ENCODE measurements at places on chromosomes 7 and 10.

DNA sequence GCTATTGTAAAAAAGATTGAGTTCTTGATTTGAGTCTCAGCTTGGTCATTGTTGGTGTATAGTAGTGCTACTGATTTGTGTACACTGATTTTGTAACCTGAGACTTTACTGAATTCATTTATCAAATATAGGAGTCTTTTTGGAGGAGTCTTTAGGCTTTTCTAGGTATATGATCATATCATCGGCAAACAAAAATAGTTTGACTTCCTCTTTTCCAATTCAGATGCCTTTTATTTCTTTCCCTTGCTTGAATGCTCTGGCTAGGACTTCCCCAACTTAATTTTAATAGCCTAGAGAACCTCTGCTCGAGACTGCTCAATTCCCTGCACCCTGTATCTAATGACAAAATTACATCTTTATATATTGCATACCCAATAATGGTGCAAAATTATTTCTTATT is 154.4 kb downstream of the CCDC7 start:
- DNase-seq = no peak

DNA sequence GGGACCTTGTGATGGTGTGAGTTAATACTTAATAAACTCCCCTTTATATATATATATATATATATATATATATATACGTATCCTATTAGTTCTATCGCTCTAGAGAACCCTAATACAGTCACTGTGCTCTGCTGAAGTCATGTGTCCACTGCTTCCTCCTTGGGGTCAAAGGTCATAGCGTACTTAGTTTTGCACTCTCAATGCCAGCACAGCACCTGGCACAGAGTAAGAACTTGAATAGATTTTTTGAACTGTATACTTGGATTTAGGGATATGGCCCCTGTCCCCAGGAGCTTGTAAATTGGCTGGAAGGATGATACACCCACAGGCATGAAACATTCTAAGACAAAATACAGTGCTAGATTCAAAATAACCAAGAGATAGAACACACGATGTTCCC is 58.9 kb upstream of the PLXNA4 start:
- DNase-seq = no peak

DNA sequence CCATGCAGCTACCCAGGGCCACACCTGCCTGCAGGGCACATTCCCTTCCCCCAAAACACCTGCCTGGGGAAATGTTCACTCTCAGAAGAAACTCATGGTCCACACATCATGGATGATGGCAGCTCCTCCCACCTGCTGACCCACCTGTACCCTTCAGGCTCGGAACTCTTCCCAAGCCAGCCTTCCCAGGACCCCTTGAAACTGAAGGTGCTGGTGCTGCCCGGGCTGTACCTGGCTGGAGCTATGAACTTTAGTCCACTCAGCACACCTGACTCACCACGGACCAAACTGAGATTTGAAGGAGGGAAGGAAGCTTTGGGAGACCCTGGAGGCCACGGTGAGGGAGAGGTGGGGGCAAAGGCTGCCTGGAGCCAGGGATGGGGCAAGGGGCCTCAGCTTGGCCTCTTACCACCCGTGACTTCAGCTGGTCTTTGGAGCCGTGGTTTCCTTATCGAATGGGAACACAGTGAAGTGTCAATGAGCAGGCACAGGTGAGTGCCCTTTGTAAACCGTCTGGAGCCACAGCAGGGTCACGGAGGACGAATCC is 30.1 kb upstream of the INPP5A start:
- no peak for DNase-seq

DNA sequence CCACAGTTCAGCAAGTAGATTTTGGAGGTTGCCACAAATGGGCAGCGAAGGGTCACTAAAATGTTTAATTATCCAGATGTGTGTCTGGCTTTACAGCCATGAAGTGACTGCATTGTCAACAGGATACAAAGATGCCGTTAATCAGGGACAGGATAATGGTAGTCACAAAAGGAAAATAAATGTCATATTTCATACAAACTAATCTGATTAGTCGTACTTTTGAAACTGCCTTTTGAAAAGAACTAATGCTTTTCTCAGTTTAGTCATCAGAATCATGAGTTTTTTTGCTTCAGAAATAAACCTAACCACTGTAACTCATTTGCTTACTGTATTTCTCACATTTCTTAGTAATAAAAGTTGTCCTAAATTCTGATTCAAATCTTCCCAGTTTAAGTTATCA is 22.2 kb upstream of the WNT16 start:
- no peak for DNase-seq

DNA sequence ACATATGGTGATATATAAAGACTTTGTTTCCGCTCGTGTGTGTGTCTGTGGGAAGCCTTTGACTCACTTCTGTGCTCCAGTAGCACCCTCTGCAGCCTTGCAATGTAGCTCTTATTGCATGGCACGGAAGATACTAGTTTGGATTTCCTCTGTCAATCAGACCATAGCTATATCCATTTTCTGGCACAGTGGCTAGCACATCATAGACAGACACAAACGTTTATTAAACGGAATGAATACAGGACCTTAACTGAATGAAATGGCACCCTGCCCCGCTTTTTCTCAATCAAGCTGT is 124.0 kb upstream of the PTPN20 start:
- no peak for DNase-seq

DNA sequence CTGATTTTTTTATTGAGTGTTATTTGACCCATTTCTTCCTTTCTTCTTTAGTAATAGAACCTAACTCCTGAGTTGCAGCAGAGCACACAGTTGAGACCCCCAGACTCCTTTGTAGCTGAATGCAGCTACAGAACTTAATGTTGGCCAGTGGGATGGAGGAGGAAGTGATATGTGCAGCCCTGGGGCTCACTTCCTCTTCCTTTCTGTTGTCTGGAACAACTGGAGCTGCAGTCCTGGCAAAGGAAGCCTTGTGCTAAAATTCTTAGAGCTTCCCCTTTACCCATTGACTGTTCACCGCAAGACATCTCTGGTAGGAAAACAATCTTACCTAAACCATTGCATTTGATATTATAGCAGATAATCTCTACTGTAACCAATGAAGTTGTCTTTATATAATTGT is 86.6 kb downstream of the ITGB8 start:
- DNase-seq = no peak

- peak; percentile 52 for DNase-seq
Measured at GRCh38 chr7:767580-767940, 40.5 kb upstream of the PRKAR1B start.

DNA sequence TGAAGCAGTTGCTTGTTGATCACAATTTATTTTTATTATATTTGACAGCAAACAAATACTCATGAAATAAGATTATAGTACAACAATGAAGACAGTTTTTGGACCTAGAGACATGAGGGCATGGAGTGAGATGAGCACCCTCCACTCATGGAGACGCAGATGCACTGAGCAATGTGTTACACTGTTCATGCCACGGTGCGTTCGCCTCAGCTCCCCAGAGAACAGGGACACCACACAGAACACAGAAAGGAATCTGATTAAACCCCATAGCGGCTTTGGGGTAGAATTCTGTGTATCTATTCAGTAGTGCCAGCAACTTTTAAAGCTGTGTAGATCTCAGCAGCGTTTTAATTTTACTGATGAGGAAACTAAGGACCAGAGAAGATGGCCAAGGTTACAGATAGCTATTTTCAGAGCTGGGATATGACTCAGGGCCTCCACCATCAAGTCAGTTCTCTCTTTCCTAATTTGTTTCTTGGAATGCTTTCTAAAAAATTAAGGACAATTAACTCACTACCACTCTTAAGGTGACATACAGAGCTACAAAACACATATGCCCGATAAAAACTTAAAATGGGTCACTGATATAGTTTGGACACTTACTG is 33.6 kb downstream of the FAM25A start:
- DNase-seq = no peak

GRCh38 chr10:9342885-9343570 is 1288.5 kb downstream of the GATA3 start:
- peak; percentile 33 for DNase-seq

GRCh38 chr10:378230-378929 is 243.1 kb downstream of the ZMYND11 start:
- no peak for DNase-seq

DNA sequence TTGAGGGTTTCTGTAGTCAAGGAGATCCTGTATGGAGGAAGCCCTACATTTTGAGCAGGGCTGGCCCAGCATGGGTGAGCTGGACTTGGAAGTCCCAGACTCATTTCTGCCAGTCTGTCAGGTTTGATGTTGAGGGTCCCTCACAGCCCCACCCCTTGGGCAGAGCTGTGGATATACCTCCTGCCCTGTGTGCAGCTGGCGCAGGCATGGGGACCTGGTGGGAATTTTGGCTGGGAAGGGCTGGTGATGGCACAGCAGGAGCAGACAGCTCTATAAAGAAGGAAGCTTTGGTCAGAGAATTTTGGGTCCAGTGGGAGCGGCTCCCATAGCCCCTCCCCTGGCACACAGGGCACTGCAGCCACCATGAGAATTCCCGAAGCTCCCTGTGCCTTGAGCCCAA is 482.6 kb downstream of the RPS24 start:
- no peak for DNase-seq

GRCh38 chr10:90245623-90246022 is 544.2 kb downstream of the KIF20B start:
- DNase-seq = no peak

- DNase-seq = no peak
Measured at GRCh38 chr10:35050568-35050967, 39.6 kb downstream of the CUL2 start.

- DNase-seq = no peak
Measured at GRCh38 chr7:141708351-141708750, at the start of gene WEE2. TSS of gene WEE2 (plus strand) at chr7:141708353. CDS start at chr7:141708759, 406 bp downstream.

- DNase-seq = no peak
Measured at GRCh38 chr7:770336-770735, 43.3 kb upstream of the PRKAR1B start.

GRCh38 chr7:121138262-121138933 is 149.9 kb downstream of the CPED1 start:
- DNase-seq = no peak

DNA sequence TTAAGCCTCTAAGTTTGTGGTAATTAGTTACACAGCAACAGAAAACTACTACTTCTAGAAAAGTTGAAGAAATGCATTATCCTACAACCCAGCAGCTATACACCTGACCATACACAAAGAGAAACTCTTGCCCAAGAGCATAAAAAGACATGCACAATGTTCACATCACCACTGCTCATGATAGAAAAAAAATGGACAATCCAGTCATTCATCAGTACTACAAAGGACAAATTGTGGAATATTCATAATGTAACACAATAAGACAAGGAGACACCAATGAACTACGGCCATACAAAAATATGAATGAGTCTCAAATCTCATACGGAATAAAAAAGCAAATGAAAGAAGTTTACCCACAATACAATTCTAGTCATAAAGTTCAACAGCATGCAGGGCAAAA is 87.4 kb downstream of the ZFAND4 start:
- DNase-seq = no peak

GRCh38 chr7:78073609-78074382 is 275.2 kb downstream of the PHTF2 start:
- no peak for DNase-seq

- no peak for DNase-seq
Measured at GRCh38 chr10:3763035-3763456, 22.0 kb downstream of the KLF6 start.

DNA sequence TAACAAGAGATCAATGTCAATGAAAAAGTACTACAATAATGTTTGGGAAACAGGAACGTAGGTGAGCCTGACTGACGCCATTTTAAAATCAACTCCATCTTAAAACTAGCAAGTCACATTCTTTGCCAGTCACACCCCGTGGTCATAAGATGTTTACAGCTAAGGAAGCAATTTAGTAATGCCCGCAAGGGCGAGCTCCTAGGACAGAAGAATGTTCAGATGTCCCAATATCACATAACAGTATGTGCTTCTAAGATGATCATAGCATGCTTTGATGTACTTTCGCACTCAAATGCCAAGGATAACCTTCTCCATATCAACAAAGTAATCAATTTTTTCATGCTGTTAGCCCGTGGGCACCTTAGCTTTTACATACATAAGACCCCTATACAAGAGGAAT is 113.8 kb upstream of the EGFR start:
- DNase-seq = no peak

DNA sequence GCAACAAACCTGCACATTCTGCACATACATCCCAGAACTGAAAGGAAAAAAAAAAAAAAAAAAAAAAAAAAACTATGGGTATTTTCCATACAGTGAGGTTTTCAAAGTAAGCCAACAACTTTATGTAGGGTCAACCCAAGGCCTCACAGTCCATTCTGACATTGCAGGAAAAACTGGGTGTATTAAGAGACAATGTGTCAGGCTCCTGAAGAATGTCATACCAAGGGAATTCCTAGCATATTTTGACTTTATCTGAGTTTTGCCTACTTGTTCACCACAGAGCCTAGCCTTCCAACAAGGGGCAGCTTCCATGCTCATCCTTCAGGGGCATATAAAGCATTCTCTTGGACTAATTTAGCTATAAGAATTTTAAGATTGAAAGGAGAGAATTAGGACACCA is 368.9 kb downstream of the PLXDC2 start:
- no peak for DNase-seq

DNA sequence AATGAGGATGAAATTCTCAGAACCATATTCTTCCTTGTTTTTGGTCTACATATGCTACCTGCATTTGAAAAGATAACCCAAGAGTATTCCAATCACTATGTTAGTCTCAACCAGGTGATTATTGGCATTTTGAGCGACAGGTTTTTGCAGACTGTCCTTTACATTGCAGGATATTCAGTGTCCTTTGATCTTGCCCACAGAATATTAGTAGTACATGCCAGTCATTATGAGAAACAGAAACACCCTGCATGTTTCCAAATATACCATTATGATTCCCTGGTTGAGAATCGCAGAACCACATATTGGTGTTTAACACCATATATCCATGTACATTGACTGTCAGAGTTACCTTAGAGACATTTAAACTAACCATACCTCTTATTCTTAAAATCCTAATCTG is 30.6 kb downstream of the TMEM243 start:
- no peak for DNase-seq

- DNase-seq = no peak
Measured at GRCh38 chr7:91191771-91192170, 72.5 kb upstream of the FZD1 start.

DNA sequence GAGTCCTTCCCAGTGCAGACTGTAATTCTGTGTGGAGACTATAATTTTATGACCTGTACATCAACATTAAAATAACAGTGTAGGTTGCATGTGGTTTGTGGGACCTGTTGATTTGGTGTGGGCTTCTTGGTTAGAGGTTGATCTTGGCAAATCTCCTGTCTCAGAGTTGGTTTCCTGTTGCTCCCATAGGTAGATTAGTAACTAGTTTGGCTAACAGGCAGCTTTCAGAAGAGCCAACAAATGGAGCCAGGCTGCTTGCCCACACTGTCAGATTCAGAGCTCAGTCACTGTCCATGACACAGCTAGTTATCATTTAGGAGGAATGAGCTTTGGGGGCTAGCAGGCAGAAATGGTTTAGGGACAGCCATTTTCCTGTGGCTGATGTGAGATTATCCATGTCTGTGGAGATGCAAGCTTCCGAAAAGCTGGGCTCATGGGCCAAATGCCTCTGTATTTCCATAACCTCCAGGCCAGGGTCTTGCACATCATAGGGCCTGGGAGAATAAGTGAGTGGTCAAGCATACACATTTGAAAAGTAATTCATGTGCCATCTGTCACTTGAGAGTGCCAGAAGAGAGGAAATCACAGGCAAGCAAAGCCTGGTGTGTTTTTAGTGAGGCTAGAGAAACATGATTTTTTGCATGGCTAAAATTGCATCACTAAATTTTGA is 33.4 kb downstream of the CCM2 start:
- DNase-seq = no peak

- DNase-seq = no peak
Measured at GRCh38 chr10:38103756-38104155, 9.6 kb downstream of the ZNF37A start.

- DNase-seq = no peak
Measured at GRCh38 chr7:34157137-34157536, 251.8 kb downstream of the BMPER start.

Measured in renal cortex interstitium (tissue), 15 donors.